Stimulated activated CD4-positive, alpha-beta T cell treated with anti-CD3 and anti-CD28 coated beads, Interleukin-4, amount 100 ng/mL, for 24 hours (primary cell): ENCODE measurements at places on chromosomes 2 and 18.

- DNase-seq, result no peak
Measured at GRCh38 chr2:5352286-5352685, 339.9 kb upstream of the SOX11 start.

- no peak for DNase-seq
Measured at GRCh38 chr2:101410746-101411145, 23.4 kb upstream of the CREG2 start.

DNA sequence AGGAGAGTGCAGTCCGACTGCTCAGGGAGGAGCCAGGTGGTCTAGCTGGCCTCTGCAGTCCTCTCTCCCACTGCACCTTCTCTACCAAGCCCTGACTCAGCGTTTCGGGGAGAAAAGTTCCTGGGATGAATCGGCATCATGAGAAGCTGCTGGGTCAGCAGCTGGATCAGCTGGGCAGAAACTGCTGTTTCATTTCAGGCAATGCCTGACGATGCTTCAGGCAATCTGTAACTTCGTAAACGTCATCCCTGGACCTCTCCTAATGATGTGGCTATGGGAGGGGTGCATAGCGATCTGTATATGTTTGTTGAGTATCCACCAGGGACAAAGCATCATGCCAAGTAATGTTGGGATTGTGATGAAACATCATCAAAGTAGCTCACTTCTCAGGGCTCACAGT, 20.7 kb downstream of the LIPG start:
- no peak for DNase-seq

- DNase-seq, result peak; percentile 52
Measured at GRCh38 chr18:13279181-13280069, 60.9 kb downstream of the LDLRAD4 start.

GRCh38 chr2:15259356-15259756, 301.8 kb downstream of the NBAS start:
- DNase-seq, result no peak

DNA sequence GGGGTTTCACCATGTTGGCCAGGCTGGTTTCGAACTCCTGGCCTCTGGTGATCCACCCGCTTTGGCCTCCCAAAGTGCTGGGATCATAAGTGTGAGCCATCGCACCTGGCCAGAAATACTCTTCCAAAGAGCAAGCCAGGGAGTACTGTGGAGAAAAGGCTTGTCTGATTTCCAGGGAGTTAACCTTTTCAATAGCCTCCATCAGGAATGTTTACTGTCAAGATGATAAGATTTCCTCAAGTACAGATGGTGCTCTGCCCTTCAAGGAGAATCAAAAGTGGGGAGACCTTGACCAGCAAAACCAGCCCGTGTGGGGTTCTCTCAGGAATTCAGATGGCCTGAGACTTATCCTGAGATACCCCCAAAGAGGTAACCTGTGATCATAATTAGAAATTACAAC, 237.2 kb downstream of the PRKCE start:
- no peak for DNase-seq

- no peak for DNase-seq
Measured at GRCh38 chr2:213733893-213734292, 449.6 kb downstream of the SPAG16 start.

DNA sequence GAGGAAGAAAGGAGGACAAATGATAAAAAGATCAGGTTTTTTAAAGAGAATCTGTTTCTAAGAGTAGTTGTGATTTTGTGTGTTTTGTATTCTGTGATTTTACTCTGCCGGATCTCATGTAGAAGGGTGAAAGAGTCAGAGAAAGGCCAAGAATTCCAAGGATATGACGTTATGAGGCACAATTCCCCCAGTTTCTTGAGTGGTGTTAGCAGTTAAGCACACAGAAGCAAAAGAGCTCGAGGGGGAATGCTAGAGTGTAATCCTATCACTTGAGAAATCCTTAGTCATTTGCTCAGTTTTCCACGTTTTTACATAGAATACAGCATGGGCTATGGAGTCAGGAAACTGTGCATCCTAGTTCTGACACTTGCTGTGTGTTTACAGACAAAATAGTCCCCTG, 34.8 kb downstream of the METTL4 start:
- DNase-seq, result no peak

- DNase-seq, result no peak
Measured at GRCh38 chr2:222452422-222452950, 28.1 kb downstream of the SGPP2 start.

DNA sequence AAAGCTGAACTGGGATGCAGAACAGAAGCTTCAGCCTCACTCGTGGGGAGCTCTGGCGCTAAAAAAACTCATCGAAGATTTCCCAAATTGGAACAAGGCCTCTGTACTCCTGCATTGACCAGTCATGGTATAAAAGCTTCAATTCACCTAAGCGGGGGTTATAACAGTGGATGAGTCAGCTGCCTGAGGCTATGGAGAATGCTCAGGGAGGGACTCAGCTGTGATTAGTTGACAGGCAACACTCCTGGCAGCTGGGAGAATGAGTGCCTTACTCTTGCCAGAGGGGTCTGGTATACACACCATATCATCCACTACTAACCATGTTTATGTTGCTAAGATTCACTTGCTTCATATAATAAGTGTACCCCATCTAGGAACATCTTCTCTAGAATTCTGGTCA, 350.6 kb upstream of the VRK2 start:
- DNase-seq, result no peak

DNA sequence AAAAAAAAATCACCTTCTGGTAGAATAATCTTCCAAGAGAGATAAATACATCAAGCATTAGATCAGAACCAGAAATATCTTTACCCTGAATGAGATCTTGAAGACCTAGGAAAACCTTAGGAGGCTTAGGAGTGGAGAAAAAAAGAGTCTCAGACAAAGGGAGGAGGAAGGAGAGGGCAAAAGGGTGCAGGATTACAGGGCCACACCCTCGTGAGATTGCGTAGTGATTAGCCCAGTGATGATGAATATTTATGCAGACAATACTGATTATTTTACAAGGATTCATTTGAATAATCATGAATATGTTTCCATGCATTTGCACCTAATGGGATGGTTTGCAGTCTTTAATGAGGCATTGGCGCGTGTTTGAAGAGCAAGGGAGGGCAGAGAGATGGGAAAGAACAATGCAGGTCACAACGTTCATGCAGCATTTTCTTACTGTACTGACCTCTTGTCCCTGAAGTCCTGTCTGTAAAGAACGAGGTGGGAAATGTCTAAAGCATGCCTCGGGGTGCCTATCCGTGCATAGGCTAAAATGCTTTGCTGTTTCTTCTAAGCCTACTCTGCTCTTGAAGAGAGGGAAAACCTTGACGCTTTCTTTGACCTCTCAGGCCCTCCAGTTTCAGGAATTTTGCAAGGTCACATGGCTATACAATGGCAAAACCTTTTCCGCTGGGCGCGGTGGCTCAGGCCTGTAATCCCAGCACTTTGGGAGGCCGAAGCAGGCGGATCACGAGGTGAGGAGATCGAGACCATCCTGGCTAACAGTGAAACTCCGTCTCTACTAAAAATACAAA, 18.6 kb upstream of the ZNF532 start:
- no peak for DNase-seq

- DNase-seq, result no peak
Measured at GRCh38 chr2:152874955-152875354, 156.5 kb downstream of the ARL6IP6 start.

GRCh38 chr2:200298816-200299215, 7.7 kb upstream of the SPATS2L start:
- DNase-seq, result no peak

GRCh38 chr2:14051401-14051800, 581.1 kb upstream of the LRATD1 start:
- DNase-seq, result no peak

DNA sequence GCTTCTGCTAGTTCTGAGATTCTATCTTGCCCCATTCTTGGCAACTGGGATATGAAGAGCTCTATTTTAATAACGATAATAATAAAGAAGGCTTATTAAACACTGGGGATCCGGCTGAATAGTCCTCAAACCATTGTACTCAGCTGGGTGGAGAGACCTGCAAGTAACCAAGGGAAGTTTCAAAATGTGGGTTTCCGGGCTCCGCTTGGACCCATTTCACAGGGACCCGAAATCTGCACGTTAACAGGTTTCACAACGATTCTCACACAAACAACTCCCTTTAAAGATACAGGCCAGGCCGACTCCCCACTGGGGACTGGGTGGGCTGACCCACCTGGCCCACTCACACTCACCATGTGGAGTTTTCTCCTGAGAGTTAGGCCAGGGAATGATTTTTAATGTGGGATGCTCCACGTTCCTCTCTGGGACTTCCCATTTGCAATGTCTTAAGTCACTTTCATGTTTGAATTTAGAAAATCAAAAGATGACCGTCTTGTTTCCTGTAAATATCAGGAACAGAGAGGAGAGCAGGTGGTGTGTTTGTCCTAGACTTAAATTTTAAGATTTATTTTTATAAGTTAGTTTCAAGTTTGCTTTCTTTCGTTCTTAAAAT, 96.3 kb downstream of the SH3RF3 start:
- DNase-seq, result no peak

GRCh38 chr2:207852791-207853190, 83.1 kb upstream of the FZD5 start:
- no peak for DNase-seq

GRCh38 chr18:12839057-12839525, 44.9 kb downstream of the PTPN2 start:
- peak; percentile 38 for DNase-seq

GRCh38 chr2:138428710-138429440, 72.7 kb upstream of the SPOPL start:
- no peak for DNase-seq

GRCh38 chr2:177597759-177598158, 205.2 kb downstream of the AGPS start:
- no peak for DNase-seq

DNA sequence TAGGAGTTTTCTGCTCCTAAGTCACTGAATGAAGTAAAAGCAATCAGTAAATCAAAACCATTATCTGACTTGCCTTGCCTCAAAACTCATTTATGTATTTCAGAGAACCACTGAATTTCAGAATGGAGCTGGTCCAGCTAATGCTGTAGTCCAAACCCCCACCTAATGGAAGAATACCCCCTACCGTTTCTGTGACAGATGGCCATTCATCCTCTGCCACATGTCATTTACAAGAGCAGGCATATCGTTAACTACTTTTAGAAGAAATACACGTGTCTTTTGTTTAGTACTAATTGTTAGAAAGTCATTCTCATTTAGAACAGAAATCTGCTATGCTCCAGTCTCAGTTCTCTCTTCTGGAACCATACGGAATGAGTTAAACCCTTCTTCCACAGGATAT, 12.8 kb upstream of the GALNT5 start:
- DNase-seq, result no peak

GRCh38 chr18:907885-908757, 3.5 kb downstream of the ADCYAP1 start:
- DNase-seq, result no peak
